ENCODE measurements at places on chromosomes 7 and 10. TPM values are rescaled to one million over a fixed set of nuclear protein-coding genes. Genes with fewer than 3 reads are reported as not detected.

GRCh38 chr7:83646027-83646426, 2.9 kb downstream of the SEMA3E start:
- DNase-seq = no peak

ANXA8L1 gene
- not detected for total RNA-seq

DNA sequence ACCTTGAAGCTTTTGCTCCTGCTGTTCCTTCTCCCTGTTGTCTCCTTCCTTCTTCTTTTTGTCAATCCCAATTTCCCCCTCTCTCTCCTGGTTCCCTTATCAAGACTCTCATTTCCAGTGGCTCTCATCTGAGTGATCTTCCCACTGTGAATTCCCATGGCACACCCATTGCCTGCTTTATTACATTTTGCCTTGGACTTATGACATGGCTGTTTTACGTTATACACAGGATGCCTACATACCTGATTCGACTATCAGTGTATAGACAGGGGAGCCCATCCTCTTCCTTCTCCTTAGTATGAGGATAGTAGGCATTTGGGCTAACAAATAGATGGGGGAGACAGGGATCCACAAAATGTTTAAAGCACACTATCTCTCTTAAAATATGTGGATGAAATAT, 39.9 kb upstream of the EFCAB10 start:
- no peak for DNase-seq

ADARB2 gene
- 0.28 TPM for total RNA-seq

DNA sequence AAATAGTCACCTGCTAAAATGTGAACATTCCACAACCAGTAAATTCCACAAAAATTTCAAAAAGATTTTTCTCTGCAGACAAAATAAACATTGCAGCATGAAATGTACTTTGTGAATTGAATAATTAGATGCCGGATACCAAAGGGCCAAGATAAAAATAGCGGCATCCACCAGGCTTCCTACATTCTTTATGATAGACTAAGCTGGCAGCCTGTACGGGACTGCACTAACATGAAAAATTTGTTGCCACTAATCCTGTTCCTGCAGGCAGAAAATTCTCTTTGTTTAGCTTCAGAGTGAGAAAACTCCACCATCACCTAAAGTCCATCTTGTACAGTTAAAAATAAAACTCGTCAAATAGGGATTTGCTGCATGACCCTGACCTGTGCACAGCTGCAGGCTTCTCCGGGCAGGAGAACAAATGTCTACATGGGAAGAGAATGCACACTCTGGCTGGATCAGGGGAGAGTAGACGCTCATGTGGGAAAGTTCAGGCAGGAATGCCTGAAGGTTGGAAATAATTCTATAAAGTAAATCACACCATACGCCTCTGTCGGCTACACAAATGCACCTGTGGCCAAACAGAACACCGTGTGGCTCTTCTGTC, 15.6 kb upstream of the ADO start:
- peak; percentile 39 for DNase-seq

ZNF212 gene
- 11.8 TPM for total RNA-seq

- DNase-seq = no peak
These were observed 6.3 kb upstream of the IL2RA start for GRCh38 chr10:6068422-6068821.

GRCh38 chr7:87003872-87004798, 55.3 kb downstream of the ELAPOR2 start:
- no peak for DNase-seq

GRCh38 chr10:9305018-9305655, 1250.6 kb downstream of the GATA3 start:
- no peak for DNase-seq

FKBP6 gene
- total RNA-seq = not detected

- DNase-seq = no peak
These were observed 220.0 kb downstream of the FAM107B start for GRCh38 chr10:14554491-14555205.

PTN gene
- 2.3 TPM for total RNA-seq

NKX2-3 gene
- not detected for total RNA-seq

ATRNL1 gene
- 91.0 TPM for total RNA-seq

GLCCI1 gene
- total RNA-seq = 11.2 TPM

DNA sequence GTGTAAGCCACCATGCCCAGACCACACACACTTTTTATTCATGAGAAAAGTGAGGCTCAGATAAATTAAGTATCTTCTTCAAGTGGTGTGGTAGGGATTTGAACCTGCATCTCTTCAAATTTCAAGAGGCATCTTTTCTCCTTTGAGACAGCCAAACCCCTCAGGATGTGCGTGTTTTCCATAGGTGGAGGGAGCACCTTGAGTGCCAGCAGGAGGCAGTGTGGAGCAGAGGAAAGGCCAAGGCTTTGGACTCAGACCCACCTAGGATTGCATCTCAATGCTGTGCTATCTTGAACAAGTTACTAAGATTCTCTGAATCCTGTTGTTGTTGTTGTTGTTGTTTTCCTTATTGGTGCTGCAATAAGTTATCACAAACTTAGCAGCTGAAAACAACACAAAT, 40.2 kb upstream of the MYL10 start:
- no peak for DNase-seq

- DNase-seq = no peak
These were observed 9.5 kb downstream of the SLC13A1 start for GRCh38 chr7:123190109-123190831.

GRCh38 chr7:853366-854117, 21.3 kb downstream of the SUN1 start:
- DNase-seq = no peak

PRPS1L1 gene
- total RNA-seq = not detected

- no peak for DNase-seq
These were observed 156.0 kb upstream of the NFE2L3 start for GRCh38 chr7:25996006-25996408.

DNA sequence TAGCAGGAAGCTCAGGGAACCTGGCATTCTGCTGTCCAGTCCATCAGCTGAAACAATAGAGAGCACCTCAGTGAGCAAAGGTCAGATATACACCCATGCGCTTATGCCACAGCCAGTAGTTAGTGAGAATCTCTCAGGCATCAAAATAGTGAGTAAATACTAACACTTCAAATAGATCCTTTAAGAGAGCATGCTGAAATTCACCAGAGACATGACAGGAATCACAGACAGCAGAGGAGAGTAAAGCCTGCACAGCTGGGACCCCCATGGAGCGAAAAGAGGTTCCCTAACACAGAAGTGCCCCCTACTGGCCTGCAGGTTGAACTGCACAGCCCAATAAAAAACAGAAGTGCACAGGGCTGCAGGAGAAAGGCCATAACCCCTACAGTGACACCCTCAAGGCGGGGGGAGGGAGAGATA, 57.6 kb upstream of the ANTXRL start:
- DNase-seq = peak; percentile 7

MRLN gene
- 0.80 TPM for total RNA-seq

GRCh38 chr7:73423519-73424488, 9.8 kb upstream of the FZD9 start:
- no peak for DNase-seq

TET1 gene
- 6.8 TPM for total RNA-seq

GRCh38 chr10:75617485-75618155, 186.2 kb downstream of the LRMDA start:
- no peak for DNase-seq

AGAP5 gene
- total RNA-seq = 8.9 TPM

DOCK4 gene
- total RNA-seq = 38.4 TPM

DNA sequence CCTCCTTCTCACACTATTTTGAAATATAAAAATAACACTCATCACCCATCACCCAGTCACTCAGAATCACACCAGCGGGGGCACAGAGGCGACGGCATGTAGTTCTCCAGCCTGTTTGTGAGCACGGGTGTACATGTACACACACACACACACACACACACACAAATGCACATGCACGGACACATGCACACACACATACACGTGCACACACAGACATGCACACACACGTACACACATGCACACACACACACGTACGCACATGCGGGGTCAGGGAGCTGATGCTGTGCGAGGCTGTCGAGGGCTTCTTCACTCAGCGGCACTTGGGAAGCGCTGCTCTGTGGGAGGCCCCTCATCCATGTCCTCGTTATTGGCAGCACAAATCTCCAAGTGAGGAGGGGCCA, 178.8 kb downstream of the ELFN1 start:
- no peak for DNase-seq

KMT2C gene
- 74.0 TPM for total RNA-seq

EXOSC1 gene
- total RNA-seq = 26.6 TPM

DNA sequence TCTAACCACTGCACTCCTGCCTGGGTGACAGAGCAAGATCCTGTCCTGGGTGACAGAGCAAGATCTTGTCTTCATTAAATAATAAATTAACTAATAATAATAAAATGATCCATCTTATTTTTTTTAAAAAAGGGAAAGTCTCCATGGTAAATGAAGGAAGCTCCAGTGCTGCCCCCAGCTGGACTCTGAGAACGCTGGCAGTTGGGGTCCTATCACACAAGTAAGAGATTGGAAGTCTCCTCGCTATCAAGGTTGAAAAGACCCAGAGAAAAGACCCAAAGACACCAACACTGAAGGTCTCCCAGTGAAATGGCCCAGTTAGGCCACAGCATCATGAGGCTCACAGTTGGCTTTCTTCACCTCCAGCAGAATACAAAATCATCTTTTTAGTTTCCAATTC, 13.8 kb upstream of the C10orf67 start:
- DNase-seq = no peak

ST8SIA6 gene
- total RNA-seq = not detected

FRAT1 gene
- total RNA-seq = 7.0 TPM

DNA sequence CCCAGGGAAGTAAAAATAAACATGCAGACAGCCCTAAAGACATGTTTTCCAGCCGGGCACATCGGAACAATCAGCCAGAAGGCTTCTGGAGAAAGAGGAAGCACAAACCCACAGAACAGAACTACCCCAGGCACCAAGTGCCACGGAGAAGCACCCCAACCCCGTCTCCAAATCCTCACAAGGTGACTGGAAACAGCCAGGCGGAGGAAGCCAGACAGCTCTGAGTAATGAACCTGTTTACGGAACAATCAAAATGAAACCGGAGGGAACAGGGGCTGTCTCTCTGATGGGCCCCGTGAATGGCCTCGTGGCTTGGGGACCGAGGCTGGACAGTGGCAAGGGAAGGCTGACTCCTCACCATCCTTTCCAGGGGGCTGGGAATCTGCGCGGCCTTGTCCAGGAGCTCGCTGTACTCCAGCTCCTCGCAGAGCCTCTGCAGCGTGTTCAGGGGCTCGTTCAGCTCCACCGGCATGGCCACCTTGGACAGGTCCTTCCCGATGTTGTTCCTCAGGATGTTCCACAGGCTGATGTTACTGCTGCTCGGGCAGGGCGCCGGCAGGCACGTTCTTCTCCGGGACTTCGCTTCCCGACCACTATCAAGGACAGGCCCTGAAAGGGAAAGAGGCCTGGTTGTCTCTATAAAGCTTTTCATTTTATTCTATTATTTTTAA, 77.0 kb upstream of the GSDME start:
- DNase-seq = no peak

DNA sequence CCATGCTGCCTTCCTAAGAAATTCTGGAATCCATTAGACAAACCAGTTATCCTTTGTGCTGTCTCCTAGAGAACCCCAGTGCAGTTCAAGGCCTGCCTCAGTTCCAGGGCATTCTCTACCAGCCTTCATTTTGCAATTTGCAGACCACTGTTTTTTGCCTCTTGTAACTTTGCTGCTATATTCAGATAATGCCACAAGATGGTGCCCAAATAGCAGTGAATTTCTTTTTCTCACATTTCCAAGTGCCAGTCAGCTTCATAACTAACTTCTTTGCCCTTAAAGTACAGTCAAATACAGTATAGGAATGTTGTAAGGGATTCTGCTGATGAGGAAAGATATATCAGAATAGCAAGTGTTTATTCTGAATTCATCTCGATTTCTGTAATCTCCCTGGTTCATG, 25.2 kb downstream of the LOXL4 start:
- DNase-seq = no peak

RBP3 gene
- not detected for total RNA-seq

DNA sequence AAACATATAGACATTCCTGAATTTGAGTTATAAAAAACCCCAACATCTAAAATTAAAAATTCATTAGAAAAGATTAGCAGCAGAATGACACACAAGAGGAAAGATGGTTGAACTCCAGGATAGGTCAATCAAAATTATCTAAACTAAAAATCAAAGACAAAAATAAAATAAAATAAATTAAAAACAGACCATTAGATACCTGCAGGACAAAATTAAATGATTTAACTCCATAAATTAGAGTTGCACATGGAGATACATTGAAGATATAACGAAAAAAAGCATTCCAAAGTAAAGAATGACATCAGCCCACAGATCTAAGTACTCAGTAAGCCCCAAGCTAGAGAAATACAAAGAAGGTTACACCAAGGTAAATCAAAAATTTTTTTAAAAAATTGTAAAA, 226.1 kb upstream of the SORCS1 start:
- DNase-seq = no peak

DNA sequence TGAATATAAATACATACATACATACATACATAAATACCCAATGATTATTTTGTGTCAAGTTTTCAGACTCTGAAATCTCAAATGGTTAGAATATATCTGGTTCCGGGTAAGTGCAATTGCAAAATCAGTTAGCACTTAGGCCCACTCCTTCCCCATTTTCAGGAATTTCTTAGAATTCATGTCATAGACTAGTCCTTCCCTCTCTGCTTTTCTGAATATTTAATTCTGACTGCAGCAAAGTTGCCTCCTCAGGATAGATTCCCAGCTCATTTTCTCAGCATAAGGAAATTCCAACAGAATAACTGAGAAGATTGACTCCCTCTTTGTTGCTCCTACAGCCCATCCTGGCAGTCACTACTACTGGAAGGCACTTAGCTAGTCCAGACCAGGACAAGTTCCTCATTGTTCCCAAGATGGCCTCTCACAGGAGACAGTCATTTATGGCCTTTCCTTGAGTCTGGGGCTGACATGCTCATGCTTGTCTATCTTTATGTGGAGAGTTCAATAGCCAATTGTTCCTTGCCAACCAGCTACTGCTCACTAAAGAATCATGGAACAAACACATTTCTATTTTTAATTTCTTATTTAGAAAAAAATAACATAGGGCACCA, 142.9 kb upstream of the ITGB1 start:
- no peak for DNase-seq

CTAGE8 gene
- total RNA-seq = 1.5 TPM

KEL gene
- 0.20 TPM for total RNA-seq

GRCh38 chr7:99040104-99040958, 103.6 kb downstream of the SMURF1 start:
- DNase-seq = peak; percentile 88

Measured in ovary (tissue), 10 donors.